Ureter (tissue), 1 donor: ENCODE measurements at places on chromosomes 7 and 10. TPM values are rescaled to one million over a fixed set of nuclear protein-coding genes. Genes with fewer than 3 reads are reported as not detected.

MINDY4 gene
- 16.8 TPM for total RNA-seq

SPDYE8 gene
- not detected for total RNA-seq

MKRN1 gene
- total RNA-seq: 108 TPM

MMP21 gene
- total RNA-seq: not detected

LFNG gene
- 22.5 TPM for total RNA-seq

DNA sequence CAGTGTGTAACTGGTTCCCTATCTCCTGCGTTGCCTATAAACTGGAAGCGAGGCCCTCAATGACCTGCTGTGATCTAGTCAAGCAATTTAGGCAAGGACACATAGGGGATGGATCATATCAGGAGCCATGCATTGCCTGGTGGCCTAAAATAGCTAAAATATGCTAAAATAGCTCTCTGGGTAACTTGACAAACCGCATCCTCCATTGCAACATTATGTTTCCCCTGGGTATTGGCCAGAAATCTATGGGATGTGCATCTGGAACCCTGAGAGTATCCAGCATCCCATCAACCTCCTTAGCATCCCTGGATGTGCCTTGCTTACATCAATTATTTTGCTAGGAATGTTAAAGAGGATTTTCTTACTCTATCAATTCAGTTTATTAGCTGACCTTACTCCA, 91.7 kb upstream of the ADCY1 start:
- no peak for DNase-seq

- no peak for DNase-seq
Measured at GRCh38 chr10:118763202-118763988, 8.6 kb upstream of the CACUL1 start.

DNA sequence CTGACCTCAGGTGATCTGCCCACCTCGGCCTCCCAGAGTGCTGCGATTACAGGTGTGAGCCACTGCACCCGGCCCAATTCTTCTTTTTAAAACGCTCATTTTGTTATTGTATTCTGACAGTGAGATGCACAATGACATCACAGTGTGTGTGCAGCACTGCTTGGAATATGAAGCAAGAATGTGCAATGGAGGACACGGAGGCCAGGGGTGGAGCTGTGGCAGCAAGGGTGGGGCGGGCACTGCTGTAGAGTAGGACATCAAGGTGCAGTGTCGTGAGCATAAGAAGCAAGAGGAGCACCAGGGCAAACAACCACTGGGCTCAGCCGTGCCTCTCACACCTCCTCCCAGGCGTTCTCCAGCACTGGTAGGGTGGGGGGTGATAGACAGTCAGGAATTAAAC, 26.8 kb upstream of the GRID1 start:
- DNase-seq: no peak

DNA sequence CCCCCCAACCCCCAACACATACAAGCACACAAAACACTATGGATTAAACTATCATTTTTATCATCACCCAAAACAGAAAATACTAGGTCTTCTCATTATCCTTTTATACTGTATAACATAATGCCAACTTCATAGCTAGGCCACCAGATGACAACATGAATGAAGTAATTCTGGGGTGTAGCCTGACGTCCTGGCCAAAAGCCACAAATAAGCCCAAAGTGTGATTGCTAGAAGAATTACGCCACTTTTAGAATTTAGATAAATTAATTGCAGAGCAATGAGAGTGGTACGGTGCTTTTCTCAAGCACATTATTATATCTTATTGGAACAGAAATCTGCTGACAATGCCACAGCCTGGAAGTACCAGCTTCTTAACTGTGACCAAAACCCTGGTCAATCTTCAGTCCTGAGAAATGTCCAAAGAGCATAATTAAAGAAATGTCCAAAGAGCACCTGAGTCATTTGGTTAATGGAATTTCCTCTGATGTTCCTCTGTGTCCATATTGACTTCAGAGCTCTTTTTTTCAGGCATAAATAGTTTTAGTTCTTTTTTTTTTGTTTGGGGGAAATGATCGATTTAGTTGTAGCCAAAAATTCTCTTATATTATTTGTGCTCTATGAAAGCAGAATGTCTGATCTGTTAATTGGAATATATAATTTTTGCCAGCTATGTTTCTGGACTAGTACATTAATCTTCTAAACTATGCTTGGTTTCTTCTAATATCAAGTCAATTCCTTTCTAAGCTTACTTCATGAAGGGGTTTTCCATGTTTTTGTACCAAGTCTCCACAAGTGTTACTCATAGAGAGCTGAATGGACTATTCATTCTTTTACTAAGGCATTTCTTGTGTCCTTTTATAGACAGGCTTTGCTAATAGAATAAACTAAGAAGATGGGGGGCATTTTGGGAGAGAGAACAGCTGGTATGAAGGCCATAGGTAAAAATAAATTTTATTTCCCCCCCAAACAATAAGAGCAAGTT, 233.4 kb upstream of the SLC26A5 start:
- no peak for DNase-seq

- DNase-seq: no peak
Measured at GRCh38 chr7:83574616-83575015, 74.3 kb downstream of the SEMA3E start.

- DNase-seq: no peak
Measured at GRCh38 chr10:119254335-119254734, 47.0 kb downstream of the GRK5 start.

- no peak for DNase-seq
Measured at GRCh38 chr10:100740476-100741377, 4.7 kb upstream of the PAX2 start.

- no peak for DNase-seq
Measured at GRCh38 chr10:62049624-62050345, 148.3 kb downstream of the ARID5B start.

GRCh38 chr7:99083068-99083651, 60.7 kb downstream of the SMURF1 start:
- DNase-seq: no peak

DNA sequence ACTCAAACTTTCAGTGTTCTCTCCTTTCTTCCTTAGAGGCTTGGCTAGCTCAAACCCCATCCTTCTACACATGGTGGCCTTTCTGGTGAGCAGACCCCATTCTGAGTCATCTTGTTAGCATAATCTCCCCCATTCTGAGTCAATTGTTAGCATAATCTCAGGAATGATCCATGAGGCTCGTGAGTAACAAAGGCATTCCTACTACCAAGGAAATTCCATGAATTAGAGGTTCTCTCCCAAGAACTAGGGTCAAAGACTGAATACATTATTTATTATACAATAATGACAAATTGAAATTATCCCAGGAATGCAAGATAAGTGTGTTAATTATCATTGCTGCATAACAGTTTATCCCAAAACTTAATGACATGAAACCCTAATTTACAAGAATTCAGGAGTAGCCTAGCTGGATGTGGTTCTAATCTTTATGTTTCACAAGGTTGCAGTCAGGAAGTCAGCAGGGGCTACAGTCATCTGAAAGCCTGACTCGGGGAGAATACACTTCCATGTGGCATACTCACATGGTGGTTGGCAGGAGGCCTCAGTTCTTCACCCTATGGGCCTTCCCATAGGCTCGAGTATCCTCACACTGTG, 100.2 kb downstream of the MMRN2 start:
- no peak for DNase-seq

DNA sequence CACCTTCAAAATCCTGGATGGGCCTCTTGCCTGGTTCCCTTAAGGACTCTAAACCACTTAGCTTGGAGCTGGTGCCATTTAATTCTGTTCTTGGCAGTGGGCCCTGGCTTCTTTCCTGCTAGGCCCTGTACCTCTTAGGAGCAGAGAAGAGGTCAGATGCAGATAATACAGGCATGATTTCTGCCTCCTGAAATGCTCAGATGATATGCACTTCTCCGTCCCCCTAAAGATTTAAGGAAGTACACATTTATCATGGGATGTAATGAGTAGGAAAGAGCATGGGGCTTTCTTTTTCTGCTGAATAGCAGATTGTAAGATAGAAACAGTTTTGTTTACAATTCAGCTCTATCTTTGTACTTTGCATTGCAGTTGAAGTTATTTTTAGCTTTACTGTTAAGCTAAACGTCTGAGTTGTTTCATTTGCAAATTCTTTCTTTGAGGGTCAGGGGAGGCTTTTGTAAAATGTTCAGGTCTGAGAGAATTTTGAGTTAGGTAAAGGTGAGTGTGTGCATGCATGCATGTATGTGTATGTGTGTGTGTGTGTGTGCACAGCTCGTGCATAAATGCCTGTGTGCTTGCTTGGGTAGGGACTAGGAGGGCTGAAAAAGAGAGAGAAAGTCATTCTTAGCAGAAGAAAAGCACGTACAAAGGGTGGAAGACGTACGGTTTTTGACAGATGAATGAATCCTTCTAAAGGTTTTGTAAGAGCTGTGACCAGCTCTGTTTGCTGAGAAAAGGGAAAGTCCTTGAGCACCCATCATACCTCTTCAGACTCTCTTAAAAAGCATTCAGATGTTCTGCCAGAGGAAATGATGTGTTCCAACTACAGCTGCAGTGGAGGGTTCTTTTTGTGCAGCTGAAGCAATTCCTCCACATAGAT, 364.2 kb downstream of the AUTS2 start:
- no peak for DNase-seq

DNA sequence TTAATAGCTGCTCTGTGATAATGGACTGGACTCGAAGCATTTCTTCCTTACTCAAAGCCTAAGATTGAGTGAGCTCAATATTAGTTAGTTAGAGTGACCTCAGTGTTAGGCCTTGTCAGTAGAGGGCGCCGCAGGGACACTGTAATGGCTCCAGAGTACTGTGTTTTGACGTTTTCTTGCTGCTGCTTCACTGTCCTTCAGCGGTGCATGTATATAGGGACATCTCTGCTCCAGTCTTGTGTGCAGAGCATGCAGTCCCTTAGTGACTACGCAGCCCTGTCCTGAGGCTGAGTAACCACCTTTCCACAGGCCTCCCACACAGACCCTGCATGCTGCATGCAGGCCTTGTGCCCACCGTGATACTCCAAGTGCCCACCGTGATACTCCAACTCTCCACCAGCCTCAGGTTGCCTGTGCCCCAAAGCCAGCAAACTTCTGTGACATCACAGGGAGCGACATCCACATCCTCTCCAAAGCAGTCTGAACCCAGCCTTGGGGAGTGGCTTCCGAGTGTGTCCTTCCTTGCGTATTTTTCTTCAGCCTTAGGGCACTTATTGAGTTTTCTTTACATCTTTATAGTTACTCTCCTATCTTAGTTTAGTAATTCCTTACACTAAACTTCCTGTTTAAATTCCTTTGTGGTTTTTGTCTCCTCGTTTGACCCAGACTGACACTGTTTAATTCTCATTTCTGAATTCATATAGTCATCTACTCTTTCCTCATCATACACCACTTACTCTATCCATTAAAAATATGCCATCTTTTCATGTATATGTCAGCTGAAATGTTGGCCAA, 118.2 kb downstream of the JAZF1 start:
- peak; percentile 60 for DNase-seq

GRCh38 chr7:24932815-24933214, 47.2 kb downstream of the OSBPL3 start:
- no peak for DNase-seq

- no peak for DNase-seq
Measured at GRCh38 chr7:149353739-149354504, 91.9 kb downstream of the ZNF783 start.

- DNase-seq: no peak
Measured at GRCh38 chr7:2148189-2148588, 84.6 kb downstream of the MAD1L1 start.

DNA sequence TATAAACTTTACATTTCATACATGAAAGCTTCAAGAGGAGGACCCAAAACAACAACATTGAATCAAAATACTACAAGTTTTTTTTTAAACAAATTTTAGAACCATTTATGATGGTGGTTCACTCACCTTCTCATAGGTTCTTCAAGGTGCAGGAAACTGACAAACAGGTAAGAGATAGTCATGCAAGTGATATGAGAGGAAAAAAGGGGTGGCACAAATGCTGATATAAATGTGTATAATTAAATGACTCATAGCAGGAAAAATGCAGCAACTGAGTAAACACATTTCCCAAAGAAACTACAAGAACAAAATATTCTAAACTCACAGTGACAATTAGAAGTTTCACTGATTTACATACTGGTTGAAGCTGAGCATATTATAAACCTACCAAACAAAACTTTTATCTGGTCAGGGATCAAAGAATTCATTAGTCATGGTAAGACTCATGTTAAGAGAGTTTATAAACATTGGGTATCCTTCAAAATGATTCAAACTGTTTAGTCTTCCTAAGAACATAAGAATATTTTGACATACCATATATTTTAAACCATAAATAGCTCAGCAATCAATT, 14.1 kb downstream of the ZWINT start:
- no peak for DNase-seq

- DNase-seq: no peak
Measured at GRCh38 chr10:85280014-85280413, 951.6 kb downstream of the CCSER2 start.

DNA sequence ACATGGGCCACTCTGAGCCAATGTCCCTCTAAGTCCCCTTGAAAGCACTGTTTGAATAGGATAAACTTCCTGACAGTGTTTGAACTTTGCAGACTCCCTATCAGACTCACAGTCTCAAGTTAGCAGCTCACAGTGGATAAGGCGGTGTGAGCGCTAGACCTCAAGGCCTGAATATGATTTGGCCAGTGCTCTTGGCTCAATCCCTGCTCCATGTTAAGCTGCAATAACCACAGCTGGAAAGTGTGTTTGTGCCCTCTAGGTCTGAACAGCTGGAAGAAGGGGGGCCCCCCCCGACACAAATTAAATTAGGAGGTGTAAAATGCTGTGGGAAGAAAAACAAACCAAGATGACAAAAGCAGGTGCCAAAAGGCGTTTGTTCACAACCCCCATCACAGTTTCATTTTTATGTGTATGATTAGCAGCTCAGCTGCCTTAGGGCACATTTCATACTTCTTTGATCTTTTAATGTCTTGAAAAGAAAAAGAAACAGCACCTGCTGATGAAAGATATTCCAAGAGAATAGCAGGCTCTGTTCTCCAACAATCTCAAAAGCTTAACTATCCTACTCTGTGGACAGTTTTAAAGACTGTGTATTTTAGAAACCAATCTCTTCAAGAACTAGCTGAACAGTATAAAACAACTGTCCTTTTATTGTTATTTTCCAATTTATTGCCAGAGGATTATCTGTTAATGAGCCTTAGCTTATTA, 167.6 kb downstream of the SNX13 start:
- no peak for DNase-seq

DNA sequence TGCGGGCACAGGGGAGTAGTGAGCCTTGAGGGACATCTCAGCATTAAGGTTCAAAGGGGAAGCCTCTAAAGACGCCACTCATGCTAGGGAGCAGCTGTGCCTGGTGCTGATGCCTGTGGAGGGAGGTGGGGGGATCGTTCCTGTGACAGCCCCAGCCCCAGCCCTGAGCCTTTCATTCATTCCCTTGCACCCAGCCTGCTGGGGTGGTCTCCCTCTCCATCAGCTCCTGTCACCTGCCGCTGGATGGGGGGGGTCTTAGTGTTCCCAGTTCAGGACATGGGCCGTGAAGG, 11.6 kb downstream of the ZNF316 start:
- no peak for DNase-seq

- DNase-seq: no peak
Measured at GRCh38 chr7:5589819-5590595, 166.4 kb upstream of the TNRC18 start.

DNA sequence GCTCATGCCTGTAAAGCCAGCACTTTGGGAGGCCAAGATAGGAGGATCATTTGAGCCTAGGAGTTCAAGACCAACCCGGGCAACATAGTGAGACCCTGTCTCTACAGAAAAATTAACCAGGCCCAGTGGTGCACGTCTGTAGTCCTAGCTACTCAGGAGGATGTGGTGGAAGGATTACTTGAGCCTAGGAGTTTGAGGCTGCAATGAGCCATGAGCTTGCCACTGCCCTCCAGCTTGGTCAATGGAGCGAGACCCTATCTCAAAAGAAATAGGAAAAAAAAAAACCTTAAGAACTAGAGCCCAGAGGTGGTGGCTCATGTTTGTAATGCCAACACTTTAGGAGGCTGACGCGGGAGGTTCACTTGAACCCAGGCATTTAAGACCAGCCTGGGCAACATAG, 2.2 kb downstream of the STRA8 start:
- DNase-seq: no peak
